ENCODE measurements at places on chromosomes 1 and 21.
A peak's percentile ranks its signal among the peaks of the same experiment; 100 is the strongest.

GRCh38 chr1:245999697-246000637 is 507.1 kb downstream of the SMYD3 start:
- DNase-seq = no peak

GRCh38 chr1:201688514-201688913 is 140.4 kb upstream of the IPO9 start:
- DNase-seq = no peak

GRCh38 chr1:243898278-243898677 is 48.2 kb upstream of the AKT3 start:
- no peak for DNase-seq

DNA sequence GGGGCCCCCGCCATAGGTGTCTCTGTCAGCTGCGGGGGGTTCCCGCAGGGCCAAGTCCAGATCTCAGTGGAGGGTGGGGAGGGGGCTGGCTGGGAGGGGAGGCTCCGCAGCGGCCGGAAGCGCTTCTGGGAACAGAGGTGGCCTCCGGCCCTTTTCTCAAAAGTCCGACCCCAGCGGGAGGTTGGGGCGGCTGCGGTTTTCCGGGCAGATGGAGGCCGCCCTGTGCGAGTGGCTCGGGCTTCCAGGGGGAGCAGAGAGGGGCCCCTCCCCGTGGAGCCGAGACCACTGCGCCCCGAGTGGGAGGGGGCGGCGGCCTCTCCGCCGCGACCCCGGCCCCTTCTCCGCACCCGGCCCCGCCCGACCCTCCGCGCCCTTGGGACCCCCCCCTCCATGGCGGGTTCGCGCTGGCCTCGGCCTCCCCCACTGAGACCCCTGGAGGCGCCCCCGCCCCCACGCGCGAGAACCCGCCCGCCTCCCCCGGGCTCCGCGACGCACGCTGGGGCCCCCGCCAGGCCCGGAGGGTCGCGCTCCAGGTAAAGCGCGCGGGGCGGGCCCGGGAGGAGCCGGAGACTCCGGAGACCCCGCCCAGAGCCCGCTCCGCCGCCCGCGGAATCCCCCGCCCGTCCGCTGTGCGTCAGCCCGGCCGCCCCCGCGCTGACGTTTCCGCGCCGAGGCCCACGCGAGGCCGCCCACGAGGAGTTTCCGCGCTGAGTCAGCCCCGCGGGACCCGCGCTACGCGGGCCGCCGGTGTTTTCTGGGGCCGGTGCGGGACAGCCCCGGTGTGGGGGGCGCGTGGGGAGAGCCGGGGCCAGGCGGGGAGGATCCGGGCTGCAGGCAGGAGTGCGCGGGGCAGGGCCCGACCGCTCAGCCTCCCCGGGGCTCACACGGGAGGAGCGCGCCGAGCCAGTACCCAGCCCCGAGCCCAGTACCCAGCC is 5.2 kb downstream of the TNFRSF18 start:
- no peak for DNase-seq

- no peak for DNase-seq
Measured at GRCh38 chr1:7253988-7254587, 468.8 kb downstream of the CAMTA1 start.

GRCh38 chr1:230122366-230123279 is 55.6 kb downstream of the GALNT2 start:
- DNase-seq = no peak

GRCh38 chr1:108199781-108200686 is at the start of gene SLC25A24:
TSS of gene SLC25A24 (minus strand) at chr1:108200343. CDS start at chr1:108200138, 205 bp downstream.
- DNase-seq = peak; percentile 80

DNA sequence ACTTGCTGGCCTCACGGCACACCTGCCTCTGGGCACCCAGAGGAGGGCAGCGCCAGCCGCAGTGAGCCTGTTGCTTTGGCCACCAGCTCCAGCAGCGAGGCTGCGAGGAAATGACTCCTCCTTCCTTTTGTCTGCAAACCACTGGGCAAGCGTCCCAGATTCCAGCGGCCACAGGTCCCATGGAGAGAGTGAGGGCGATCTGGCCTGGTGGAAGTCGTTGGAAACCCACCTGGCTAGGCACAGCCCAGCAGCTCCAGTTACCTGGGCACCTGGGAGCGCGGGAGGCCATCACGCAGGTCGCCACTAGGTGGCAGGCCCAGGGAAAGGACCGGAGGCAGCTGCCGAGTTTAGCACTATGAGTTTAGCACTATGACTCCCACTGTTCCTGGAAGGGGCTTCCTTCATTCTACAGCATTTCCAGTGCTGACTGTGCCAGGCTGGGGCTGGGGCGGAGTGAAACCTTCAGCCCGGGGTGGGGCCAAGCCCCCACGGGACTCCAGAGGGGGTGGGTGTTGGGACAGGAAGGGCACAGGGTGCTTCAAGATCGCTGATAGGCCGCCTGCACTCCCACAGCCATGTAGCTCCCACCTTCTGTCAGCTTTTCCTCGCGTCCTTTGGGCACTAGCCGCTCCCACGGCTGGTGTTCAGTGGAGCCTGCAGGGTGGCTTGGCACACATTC is 1.1 kb upstream of the ESPN start:
- DNase-seq = peak; percentile 67

- no peak for DNase-seq
Measured at GRCh38 chr1:35577071-35577998, 4.2 kb downstream of the TFAP2E start.

- DNase-seq = no peak
Measured at GRCh38 chr21:41429925-41430491, 4.0 kb downstream of the MX1 start.

GRCh38 chr1:162899422-162900146 is 38.6 kb upstream of the CCDC190 start:
- no peak for DNase-seq

DNA sequence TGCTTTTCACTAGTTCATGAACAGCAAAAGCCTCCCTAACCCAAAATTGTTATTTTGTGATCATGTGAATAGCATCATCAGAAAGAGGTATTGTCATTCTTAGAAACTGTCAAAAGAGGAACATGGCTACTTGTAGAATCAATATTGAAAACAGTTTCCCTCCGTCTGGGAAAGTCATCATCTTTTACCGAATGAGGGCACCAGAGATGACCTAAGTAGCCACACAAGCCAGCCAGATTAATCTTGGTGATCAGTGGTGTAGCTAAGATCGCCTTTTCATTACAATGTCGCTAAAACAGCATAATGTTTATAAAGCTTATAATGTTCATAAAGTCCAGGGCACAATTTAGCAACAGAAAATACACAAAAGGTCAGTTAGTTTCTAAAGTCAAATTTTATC is 136.1 kb downstream of the SIPA1L2 start:
- DNase-seq = no peak

GRCh38 chr1:14184454-14184853 is 414.0 kb upstream of the KAZN start:
- no peak for DNase-seq
